ENCODE measurements at places on chromosomes 2 and 18. TPM values are rescaled to one million over a fixed set of nuclear protein-coding genes. Genes with fewer than 3 reads are reported as not detected.

ADRA2B gene
- 0.84 TPM for polyA plus RNA-seq

PDCD1 gene
- 0.31 TPM for polyA plus RNA-seq

IGFBP5 gene
- polyA plus RNA-seq = 58.4 TPM

GRCh38 chr2:144071461-144071860 is 448.5 kb downstream of the ZEB2 start:
- H3K36me3 ChIP-seq = no peaks in the 10 kb centered on the region
- no peak for DNase-seq
- H3K4me1 ChIP-seq = no peaks in the 10 kb centered on the region
- no peak overlapping the region for H3K27ac ChIP-seq
- no peak overlapping the region for H3K4me3 ChIP-seq

GRCh38 chr2:36459725-36460137 is 104.2 kb downstream of the CRIM1 start:
- DNase-seq = peak; percentile 89
- H3K4me3 ChIP-seq = no peak overlapping the region
- peaks cover 22% of the 10 kb centered on the region for H3K4me1 ChIP-seq

DNA sequence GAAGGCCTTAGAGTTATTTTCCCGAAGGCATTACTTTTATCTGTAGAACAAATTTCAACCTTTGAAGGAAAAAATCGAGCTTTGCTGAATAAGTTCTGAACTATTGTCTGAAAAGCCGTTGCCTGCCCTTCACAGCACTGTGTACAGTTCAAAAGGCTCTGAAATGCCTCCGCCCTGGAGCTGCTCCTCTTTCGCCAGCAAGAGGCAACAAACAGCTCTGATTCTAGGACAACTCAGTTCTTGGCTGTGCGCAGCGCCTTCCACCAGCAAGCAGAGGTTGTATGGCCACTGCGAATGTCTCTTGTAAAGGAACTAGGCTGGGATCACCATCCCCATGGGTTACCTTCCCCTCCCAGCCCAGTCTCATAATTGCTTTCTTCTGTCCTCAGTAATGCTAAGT is 308.5 kb downstream of the GBX2 start:
- no peaks in the 10 kb centered on the region for H3K27me3 ChIP-seq
- no peak overlapping the region for H3K27ac ChIP-seq
- no peak for DNase-seq
- no peak overlapping the region for H3K4me3 ChIP-seq
- H3K4me1 ChIP-seq = no peaks in the 10 kb centered on the region
- peaks cover 3% of the 10 kb centered on the region for H3K36me3 ChIP-seq

- no peaks in the 10 kb centered on the region for H3K36me3 ChIP-seq
- no peak overlapping the region for H3K27ac ChIP-seq
- no peaks in the 10 kb centered on the region for H3K27me3 ChIP-seq
Observed at GRCh38 chr2:141676139-141676538, 454.7 kb downstream of the LRP1B start.

DNA sequence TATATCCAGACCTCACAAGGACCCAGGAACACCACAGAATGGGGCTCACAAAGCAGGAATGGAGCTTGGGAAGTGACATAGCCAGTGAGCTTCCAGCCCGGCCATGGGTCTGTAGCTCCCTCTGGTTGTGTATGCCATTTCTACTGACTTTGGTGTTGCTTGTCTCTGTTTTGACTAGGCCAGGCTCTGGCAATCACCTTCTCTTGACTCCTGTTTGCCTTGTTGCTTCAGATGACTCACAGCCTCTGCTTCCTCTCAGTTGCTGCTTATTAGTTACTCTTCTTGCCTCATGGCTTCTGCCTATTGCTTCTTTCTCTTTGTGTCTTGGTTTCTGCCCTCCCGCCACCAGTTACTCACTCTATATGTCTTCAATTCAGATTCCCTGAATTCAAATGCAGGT is 15.8 kb upstream of the IER3IP1 start:
- no peak overlapping the region for H3K4me3 ChIP-seq
- H3K36me3 ChIP-seq = no peaks in the 10 kb centered on the region
- H3K4me1 ChIP-seq = no peaks in the 10 kb centered on the region
- no peak for DNase-seq
- H3K27ac ChIP-seq = no peak overlapping the region
